Thoracic aorta (tissue), 2 donors: ENCODE measurements at places on chromosomes 6 and 20.

- DNase-seq, result no peak
Observed at GRCh38 chr6:45843848-45844521, 171.7 kb downstream of the CLIC5 start.

GRCh38 chr6:3663811-3664210, 87.7 kb downstream of the PXDC1 start:
- DNase-seq, result no peak

DNA sequence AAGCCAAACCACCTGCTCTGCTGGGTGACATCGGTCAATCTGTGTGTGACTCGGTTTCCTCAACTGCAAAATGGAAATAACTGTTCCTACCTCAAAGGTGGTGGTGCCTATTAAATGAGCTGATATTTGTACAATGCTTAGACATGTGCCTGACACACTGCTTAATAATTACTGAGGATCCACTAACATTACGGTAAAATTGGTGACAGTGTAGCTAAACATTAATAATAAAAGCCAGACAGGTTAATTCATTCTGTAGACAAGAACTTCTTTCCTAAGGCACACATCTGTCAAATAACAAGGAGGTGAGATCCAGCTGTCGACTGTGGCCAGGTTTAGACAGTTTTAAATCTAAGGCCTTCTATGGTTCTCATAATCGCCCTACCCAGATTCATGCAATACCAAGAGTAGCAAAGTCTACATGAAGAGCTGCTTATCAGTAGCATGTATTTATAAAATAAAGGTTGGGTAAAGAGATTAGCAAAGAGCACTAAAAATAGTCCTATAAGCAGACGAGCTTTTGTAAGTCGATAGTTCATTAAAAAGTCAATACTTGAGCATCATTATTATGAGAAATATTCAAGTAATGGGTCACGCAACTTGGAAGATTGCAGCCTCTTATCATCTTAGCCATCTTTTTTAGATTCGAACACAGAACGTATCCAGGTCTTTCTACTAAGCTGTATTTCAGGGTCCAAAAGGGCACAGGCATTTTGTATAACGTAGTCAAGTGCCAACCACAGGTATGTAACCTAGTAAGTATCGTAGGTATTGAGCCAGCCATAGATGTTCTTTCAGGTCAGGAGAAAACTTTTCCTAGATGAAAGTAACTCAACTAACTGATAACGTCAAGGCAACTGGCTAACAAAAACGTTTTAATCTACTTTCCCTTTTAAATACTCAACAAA, 3.2 kb downstream of the CNKSR3 start:
- no peak for DNase-seq

DNA sequence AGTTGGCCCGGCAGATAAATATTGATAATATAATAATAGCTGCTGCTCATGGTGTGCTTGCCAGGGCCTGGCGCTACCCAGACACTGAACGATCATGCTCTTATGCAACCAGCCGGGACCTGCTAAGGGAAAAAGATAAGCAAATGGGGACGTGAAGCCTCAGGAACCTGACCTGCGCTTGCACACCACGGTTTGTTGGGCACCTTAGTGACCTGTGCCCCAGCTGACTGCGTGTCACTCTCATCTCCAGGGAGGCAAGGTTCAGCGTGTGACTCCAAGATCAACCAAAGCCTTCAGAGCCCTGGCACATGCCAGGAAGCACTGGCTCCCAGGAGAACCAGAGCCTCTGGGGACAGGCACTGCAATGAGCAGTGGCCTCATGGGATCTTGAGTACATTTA, 111.1 kb downstream of the AGPAT4 start:
- DNase-seq, result no peak

DNA sequence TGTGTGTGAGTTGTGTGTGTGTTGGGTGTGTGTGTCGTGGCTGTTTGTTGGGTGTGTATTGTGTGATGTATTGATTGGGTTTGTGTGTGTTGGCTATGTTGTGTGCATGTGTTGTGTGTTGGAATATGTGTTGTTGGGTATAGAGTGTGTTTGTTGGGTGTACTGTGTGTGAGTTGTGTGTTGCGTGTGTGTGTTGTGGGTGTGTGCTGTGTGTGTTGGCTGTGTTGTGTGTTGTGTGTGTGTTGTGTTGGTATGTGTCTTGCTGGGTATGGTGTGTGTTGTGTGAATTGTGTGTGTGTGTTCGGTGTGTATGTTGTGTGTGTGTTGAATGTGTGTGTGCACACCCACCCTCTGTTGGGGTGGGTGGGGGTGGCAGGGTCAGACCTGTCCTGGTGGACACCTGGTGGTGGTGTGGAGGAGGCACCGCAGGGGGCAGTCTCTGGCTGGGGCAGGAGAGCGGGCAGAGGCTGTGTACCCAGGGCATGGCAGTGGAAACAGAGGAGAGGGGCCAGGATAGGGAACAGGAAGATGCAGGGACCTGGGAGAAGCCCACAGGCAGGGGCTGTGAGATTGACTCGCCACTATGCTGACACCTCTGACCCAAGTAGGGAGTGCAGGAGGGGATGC, 25.5 kb upstream of the PXDC1 start:
- no peak for DNase-seq

DNA sequence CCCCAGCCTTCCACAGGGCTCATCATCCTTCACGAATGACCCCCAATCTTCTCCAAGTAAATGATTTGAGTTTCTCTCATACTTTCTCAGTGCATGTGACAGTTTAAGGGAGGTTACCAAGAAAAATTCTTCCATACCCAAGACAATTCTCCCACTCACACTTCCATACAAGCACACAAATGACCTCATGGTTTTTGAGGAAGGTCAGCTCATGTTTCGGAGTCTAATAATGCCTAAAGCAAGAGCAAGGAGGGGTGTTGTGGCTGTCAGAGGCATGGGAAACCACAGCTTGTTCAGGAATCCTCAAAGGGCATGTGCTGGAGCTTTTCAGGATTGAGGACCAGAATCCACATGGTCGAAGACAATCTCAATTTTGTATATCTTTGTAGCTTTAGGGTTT, 279.0 kb downstream of the MAFB start:
- no peak for DNase-seq

GRCh38 chr6:114816678-114817077, 473.9 kb upstream of the HS3ST5 start:
- DNase-seq, result no peak

DNA sequence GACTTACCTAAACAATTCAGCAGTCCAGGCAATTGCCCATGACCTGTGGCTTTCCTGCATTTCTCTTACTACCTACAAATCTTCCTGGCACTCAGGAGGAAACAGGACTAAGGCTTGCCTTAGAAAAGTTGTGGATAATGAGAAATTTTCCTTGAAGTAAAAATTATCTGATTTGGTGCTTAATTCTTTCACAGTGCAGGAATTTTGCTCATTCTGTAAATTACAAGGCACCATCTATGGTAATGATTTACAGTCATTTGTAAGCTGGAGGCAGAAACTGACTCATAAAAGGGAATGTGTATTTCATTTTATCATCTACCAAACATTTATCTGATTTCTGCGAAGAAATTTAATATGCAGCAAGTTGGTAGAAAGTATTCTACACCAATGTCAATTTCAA, 211.5 kb upstream of the FKBP1C start:
- DNase-seq, result no peak
